ENCODE measurements at places on chromosomes 6 and 20.

GRCh38 chr6:163570579-163571231 lies 156.2 kb downstream of the QKI start:
- DNase-seq, result no peak

DNA sequence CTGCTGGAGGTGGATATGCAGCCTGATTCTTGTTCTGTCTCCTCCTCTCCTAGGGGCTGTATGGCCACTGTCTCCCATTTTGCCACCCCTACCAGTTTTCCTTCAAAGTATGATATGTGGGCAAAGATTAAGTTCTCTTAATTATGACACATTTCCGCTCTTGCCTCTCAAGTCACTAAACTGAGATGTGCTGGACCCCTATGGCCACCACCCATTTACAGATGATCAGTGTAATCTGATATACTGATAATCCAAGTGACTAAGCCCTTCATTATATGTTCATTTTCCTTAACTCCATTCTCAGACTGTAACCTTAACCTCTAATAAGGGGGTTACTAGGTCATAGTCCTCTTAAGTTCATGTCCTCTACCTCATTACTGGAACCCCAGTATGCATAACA lies 711 bp upstream of the C20orf141 start:
- no peak for DNase-seq

GRCh38 chr6:34234667-34235306 lies 1.9 kb upstream of the HMGA1 start:
- DNase-seq, result no peak

DNA sequence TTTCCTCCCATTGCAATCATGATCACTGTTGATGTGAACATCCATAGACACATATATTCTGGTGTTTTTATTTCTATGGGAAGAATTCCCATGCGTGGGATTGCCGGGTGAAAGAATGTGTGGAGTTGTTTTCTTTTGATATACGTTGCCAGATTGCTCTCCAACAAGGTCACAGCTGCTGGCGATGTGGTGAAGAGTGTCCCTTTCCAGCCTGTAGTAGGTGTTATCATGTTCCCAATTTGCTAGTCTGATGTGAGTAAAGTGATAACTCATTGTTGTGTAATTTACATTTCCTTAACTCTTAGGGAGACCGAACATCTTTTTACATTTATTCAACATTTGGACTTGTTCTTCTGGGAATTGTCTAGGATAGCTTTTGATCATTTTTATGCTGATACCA lies 14.5 kb upstream of the ELMO2 start:
- no peak for DNase-seq

- no peak for DNase-seq
These were observed 1003.1 kb downstream of the KIF16B start for GRCh38 chr20:15570156-15570555.

DNA sequence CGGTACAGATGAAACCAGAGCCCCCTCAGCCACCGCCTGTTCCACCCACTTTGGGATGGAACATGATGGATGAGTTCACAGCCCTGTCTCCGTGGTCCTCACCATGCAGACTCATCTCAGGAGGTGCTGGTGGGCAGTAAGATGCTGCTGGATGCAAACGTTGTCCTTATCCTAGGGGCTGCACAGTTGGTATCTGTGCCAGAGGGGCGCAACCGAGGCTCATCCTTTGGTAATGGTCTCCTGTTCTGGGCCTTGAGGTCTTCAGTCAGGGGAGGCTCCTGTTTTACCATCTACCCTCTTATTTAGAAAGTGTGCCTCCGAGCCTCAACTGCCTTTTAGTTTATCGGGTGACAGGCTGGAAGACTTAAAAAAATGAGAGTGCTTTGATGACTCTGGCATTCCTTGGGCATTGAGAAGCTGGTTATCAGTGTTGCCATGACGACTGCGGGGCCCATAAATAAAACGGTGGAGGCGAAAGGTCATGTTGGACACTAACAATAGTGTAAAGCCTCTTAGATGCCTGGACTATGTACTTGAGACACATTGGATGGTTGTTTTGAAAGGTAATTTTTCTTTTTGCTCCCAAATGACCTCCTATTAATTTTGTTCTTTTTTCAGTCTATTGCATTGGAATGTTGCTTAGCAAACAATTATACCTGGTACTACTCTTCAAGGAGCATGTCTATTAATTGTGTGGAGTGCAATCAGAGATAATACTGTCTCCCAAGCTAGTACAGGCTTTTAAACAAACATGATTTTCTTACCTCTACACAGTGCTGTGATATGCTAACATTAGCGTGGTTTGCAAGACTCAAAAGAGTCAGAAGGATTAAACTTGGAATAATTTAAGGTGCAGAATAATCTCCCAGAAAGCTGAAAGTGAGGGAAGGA lies 74.2 kb upstream of the DSP start:
- DNase-seq, result no peak

DNA sequence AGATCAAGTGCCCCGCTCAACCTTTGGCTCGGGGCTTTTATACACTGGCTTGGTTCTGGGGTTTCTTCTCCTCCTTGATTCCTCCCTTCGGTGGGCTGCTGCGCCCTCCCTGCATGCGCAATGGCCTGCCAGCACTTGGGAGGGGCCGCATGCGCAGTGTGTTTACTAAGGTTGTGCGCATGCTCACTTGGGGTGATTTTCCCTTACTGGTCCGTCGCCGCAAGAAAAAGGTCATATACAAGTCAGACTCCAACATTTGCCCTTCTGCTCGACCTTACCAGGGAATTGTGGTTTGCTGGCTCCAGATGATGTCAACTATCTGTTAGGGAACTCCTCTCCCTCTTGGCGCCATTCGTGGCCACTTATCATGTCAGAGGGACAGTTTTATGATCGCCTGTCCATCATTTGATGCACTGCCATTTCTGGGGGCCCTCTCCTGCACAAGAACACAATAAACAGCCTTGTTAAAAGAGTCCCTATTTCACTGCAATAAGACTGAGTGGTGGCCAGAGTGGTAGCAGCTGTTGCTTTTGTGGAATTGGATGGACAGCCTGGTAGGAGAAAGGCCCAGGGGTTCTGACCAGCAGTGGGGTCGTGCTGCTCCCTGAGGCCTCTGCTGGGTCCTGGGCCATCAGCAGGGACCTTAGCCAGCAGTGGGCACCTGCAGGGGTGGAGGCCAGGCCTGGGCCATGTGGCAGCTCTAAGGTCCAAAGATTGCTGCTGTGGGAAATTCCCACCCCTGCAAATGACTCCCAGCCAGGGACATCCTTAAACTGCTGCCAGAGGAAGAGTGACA lies 2.8 kb upstream of the LBP start:
- no peak for DNase-seq

GRCh38 chr20:18662279-18663040 lies 74.6 kb downstream of the DTD1 start:
- DNase-seq, result no peak

DNA sequence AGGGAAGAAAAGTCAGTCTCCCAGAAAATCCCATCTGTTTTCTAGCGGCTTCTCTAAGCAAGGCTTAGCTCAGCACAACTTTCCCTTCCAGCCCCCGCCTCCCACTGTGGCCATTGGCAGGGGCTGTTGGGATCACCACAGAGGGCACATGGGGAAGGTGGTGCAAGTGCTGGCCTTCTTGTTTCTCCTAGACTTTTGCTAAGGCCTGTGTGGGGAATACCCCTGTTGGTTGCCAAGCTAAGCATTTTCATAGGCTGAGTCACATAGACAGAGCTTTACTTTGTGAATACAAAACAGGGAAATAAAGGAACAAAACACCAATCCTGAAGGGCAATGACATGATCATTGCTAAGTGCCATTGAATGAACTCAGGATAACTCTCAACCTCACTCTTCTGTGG lies 32.4 kb upstream of the TIAM2 start:
- DNase-seq, result no peak

DNA sequence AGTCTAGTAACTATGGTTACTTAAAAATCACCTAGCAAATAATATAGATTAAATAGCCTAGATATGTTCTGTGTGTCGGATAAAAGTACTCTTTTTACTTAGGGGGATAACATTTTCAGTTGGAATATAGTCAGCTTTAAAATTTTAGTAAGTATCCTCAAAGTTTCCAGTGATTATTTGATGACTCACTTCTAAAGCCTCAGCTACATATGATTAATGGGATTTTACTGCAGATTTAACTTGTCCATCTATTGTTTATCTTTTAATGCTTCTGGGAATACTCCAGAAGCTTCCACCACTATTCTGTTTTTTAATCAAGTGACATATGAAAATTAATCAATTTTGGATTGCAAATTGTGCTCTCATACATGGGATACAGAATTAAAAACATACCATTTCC lies 8.7 kb upstream of the TENT5A start:
- no peak for DNase-seq

DNA sequence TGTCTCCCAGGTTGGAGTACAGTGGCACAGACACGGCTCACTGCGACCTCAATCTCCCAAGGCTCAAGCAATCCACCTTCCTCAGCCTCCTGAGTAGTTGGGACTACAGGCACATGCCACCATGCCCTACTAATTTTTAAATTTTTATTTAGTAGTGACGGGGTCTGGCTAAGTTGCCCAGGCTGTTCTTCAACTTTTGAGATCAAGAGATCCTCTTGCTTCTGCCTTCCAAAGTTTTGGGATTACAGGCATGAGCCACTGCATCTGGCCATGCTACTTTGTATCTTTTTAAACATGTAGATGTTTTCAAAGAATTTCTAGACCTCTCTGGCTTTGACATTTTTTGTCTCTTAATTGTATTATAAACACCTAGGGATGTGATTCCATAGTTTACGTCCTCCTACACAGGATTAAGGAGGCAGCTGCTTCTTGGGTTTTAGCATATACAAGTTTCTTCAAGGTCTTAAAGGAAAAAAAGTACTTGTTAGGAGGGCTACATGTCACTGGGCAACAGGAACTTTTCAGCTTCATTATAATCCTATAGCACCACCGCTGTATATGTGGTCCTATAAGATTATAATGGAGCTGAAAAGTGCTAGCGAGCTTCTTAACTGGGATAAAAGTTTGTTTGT lies 1.3 kb downstream of the ADAT2 start:
- DNase-seq, result no peak

GRCh38 chr6:14734416-14735340 lies 511.2 kb upstream of the JARID2 start:
- peak; percentile 61 for DNase-seq

DNA sequence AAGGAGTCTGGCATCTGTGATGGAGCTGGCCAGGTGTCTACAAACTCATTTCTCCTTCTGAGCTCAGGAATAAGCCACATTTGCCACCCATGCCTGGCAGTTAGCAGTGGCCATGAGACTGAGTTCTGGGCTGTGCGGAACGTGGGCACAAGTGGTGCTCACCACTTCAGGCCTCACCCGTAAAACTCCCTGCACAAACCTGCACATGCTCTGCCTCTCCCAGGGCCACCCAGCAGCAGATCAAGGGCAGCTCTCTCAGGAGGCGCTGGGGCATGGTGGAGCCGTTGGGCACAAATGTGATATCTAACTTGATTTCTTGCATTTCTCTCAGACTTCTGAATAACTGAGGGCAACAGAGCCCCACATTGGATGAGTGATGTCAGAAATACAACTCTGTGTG lies 269.5 kb downstream of the HIVEP2 start:
- DNase-seq, result no peak

GRCh38 chr20:52295556-52295955 lies 104.0 kb upstream of the ZFP64 start:
- no peak for DNase-seq

- no peak for DNase-seq
These were observed 260.1 kb downstream of the PRL start for GRCh38 chr6:22036699-22037098.

DNA sequence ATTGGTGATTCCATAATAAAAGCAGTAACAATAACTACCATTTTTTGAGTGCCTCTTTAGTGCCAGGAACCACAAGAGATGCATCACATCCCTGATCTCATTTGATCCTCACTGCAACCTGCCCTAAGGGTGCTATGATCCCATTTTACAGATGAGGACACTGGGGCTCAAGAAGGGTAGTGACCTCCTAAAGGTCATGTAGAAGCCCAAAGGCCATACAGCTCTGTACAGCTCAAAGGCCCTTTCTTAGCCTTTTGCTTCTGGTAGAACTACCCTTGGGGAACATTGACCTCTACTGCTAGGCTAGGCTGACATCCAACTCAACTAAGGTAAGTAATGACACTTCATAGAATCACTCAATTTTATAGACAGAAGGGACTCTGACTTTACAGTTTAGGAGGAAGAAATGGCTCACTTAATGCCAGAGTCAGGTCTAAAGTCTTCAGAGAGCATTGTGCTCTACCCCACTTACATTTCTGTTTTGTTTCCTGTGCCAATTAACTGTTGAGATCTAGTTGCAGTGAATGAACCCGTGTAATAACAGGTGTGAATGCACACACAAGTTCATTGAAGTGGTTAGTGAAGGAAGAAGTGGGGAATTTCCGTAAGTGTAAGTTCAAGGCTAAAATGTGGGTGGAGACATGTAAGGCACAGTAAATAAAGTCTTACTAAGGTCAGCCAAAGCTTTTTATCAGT lies 10.7 kb downstream of the SLC9A8 start:
- DNase-seq, result no peak

DNA sequence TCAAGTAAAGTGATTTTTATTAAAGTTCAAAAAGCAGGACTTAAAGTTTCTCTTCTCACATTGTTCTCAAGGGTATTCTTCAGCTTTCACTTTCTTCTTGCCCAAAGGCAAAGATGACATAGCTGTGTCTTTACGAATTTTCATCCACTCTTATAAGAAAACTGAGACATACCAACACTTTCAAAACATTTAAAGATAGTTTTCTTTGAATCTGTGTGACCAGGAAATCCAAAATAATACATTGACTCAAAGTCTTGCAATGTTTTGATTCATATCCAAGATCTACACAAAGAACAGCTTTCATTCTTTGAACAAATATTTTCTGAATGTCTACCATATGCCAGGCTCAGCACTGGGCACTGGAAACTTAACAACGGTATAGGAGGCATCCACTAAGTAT lies 117.9 kb downstream of the SIM1 start:
- no peak for DNase-seq

DNA sequence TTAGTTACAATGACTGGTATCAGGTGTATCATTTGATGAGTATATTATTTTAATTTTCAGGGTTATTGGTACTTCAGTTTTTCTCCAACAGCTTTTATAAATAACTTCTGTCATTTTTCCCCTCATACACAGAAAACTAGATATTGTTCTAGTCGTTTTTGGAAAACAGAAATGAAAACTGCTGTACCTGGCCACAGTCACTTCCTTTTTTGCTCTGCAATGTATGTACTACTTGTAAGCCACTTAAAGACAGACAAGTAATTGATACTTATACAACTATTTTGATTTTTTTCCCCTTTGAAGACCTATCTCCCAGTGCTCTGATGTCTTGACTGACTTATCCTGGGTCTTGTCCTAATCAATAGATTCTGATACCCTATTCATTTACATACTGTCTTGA lies 218.6 kb upstream of the RUNX2 start:
- DNase-seq, result no peak

- peak; percentile 28 for DNase-seq
These were observed 802 bp downstream of the HDAC2 start for GRCh38 chr6:113969888-113970804.

GRCh38 chr6:118122801-118123200 lies 215.7 kb downstream of the SLC35F1 start:
- DNase-seq, result no peak

- no peak for DNase-seq
These were observed 77.1 kb downstream of the LMBRD1 start for GRCh38 chr6:69719602-69720193.

GRCh38 chr20:37346236-37346534 lies 245 bp downstream of the SRC start:
- DNase-seq, result no peak

Data from activated CD4-positive, alpha-beta T cell treated with anti-CD3 and anti-CD28 coated beads, Interleukin-2, amount 50 U/mL, for 24 hours (primary cell).